ENCODE measurements at places on chromosomes 5 and 9. TPM values are rescaled to one million over a fixed set of nuclear protein-coding genes. Genes with fewer than 3 reads are reported as not detected.

The TTC16 gene
- total RNA-seq = 0.16 TPM

DNA sequence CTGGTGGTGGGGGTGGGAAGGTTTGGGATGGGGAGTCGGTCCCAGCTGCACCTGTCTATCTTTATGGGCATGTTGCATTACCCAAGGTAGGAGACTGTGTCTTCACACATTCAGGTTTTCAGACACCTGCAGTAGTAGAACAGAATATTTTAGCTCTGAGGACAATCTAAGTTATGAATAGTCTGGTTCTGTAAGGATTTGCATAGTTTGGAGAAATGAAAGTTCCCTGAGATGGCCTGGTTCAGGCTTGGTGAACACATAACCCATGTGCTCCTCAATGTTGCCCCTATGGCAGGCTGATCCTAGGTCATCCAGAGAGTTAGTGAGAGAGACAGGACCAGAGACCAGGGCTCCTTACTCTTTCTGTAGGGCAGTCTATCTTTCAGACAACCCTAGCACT lies 20.7 kb downstream of the TNFSF8 start:
- no peak for DNase-seq

DNA sequence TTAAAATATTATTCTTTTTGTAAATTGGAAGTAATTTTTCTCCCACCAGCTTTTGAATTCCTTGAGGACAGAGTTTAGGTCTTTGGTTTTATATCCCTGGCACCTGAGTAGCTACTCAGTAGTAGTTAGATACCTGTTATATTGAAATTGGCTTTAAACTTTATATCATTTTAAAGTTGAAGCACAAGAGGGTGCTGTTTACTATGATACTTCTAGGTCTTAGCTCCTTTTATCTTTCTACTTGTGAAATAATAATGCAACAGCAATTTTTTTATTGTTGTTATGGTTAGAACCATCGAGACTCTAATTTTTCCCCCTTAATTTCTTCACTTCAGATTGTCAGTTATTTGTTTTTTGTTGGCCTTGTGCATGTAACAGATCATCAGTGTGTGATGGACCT lies 46.3 kb downstream of the AP3S1 start:
- no peak for DNase-seq

DNA sequence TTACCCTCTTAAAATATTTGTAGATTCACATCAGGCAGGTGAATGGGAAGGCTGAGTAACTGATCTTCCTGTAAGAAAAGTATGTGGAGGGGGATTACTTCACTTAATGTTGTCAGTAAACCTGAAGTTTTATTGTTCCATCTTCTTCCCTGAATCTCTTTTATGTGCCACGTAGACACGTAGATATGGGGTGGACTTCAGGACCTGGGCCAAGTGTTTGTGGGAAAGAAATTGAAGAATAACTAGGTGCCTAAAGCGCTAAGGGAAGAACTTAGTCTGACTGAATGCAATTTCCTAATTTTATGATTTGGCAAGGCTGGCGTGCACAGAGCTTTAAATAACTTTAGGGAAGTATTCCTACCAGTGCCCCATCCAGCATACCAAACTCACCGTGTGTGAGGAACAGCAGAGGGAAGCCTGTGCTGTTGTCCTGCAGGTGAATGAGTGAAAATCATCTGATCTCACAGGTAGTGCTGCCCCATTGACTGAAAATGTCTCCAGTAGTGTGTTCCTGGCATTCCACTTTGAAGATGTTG lies 323.4 kb downstream of the KDM4C start:
- no peak for DNase-seq

DNA sequence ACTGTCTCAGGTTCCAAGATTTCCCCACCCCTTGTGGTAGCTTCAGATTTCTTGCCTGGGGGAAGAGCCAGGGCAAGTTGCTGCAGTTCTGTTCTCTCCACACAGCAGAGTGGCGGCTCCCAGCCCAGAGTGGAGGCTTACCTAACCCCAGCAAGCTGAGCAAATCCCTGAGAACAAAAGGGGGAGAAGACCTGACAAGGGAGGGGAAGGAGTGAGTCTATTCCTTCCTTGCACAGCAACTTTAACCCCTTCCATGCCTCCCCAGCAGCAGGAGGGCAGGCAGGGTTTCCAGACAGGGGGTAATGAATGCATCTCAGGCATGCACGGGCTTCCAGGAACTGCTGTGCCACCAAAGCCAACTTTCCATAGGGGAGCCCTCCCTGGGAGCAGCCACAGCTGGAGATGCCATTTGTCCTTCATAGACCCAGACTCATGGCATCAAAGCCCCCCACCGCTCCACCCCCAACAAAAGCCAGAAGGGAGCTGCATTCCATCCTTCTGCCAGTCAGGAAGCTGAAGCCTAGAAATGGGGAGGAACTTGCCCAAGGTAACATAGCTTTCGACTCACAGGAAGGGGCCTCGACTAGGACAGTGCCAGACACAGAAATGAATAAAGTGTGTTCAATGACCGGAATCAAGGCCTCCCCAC lies 28.8 kb upstream of the FAT2 start:
- no peak for DNase-seq

GRCh38 chr5:122690266-122690665 lies 84.6 kb upstream of the SNX2 start:
- DNase-seq = no peak

The NTRK2 gene
- 3.7 TPM for total RNA-seq

The PCDHGB4 gene
- total RNA-seq = 12.5 TPM

DNA sequence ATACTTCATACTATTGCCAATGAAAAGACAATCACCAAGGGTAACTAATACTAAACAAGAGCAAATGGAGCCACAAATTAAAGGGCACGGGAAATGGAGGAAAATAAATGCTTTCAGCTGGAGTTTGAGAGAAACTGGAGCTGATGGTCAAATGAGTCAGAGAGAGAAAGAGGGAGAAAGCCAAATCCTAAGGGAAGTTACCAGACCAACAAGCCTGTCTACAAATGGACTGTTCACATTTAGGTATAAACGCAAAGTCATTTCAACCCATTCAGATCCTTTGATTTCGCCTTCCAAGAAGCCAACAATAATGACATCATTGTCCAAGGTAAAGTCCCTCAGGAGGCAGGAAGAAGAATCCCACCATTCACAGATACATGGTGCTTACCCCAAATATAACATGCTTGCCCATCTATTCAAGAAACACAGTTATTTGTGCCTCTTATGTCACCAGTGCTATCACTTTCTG lies 351.8 kb downstream of the RAB3C start:
- DNase-seq = no peak

GRCh38 chr5:142808878-142809598 lies 38.9 kb downstream of the ARHGAP26 start:
- no peak for DNase-seq

The SH3TC2 gene
- 2.5 TPM for total RNA-seq

- no peak for DNase-seq
Measured at GRCh38 chr9:125133403-125134329, 9.7 kb downstream of the SCAI start.

- DNase-seq = no peak
Measured at GRCh38 chr5:124702525-124702924, 43.9 kb downstream of the ZNF608 start.

The PIP5K1B gene
- 27.1 TPM for total RNA-seq

The NFX1 gene
- total RNA-seq = 38.0 TPM

DNA sequence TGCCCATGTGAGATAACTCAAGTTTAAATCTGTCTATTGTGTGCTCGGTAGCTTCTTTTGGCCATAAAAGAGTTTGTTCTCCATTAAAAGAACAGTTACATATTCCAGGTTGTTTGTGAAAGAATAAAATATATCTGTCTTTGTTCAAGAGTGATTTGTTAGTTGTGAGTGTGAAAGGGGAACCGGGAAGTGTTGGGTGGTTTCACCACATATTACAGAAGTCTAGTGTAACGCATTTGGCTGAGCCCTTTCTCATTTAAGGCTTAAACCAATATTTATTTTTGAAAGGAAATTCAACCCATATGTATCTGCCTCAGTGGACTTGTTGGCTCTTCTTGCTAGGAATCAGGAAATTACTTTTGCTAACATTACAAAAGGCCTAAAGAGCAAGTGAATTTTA lies 54.1 kb upstream of the DMRTA1 start:
- DNase-seq = no peak

GRCh38 chr5:125698420-125698819 lies 724.8 kb upstream of the GRAMD2B start:
- DNase-seq = no peak

The ADAMTS6 gene
- 1.9 TPM for total RNA-seq

- DNase-seq = no peak
Measured at GRCh38 chr5:128965638-128966302, 482 bp downstream of the SLC27A6 start.

The RFESD gene
- 2.7 TPM for total RNA-seq
